Breast epithelium (tissue), 4 donors: ENCODE measurements at places on chromosomes 5 and 9. TPM values are rescaled to one million over a fixed set of nuclear protein-coding genes. Genes with fewer than 3 reads are reported as not detected.

The PCDHB8 gene
- 0.80 TPM for total RNA-seq

The ADRA1B gene
- 2.9 TPM for total RNA-seq

DNA sequence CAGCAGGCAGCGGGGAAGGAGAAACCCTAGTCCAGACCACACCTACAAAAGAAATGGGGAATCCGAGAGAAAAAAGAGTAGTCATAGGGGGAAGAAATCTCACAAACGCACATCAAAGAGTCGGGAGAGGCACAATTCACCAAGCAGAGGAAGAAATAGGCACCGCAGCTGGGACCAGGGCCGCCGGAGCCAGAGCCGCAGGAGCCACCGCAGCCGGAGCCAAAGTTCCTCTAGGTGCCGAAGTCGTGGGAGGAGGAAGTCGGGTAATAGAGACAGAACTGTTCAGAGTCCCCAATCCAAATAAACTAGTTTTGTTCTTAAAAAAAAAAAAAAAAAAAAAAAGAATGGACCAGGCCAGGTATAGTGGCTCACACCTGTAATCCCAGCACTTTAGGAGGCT is 29.3 kb downstream of the REEP5 start:
- no peak for DNase-seq
- no peaks in the 10 kb centered on the region for H3K4me1 ChIP-seq

GRCh38 chr5:157049605-157050004 is 9.3 kb downstream of the HAVCR1 start:
- no peak overlapping the region for H3K27ac ChIP-seq
- H3K4me1 ChIP-seq = no peaks in the 10 kb centered on the region
- H3K4me3 ChIP-seq = no peak overlapping the region

The FAM13B gene
- 55.8 TPM for total RNA-seq

The GABRA6 gene
- not detected for total RNA-seq

DNA sequence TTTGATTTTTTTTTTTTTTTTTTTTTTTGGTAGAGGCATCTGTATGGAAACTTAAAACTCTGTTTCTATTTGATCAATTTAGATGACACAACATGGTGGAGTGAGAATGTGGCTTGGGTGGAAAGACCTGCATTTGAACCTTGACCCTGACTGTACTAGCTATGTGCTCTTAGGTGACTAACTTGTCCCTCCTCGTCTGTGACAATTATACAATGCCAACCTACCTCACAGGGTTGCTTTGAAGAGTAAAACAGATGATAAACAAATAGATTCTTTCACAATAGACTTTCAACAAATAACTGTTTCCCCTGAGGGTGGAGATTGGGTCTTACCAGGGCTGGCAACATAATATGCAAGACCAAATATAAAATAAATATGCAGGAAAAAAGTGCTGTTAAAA is 109.3 kb downstream of the CRB2 start:
- no peak overlapping the region for H3K4me3 ChIP-seq
- no peaks in the 10 kb centered on the region for H3K4me1 ChIP-seq
- H3K27ac ChIP-seq = no peak overlapping the region
- H3K27me3 ChIP-seq = no peaks in the 10 kb centered on the region

The PCDH1 gene
- total RNA-seq = 72.7 TPM

The N4BP3 gene
- 4.9 TPM for total RNA-seq

DNA sequence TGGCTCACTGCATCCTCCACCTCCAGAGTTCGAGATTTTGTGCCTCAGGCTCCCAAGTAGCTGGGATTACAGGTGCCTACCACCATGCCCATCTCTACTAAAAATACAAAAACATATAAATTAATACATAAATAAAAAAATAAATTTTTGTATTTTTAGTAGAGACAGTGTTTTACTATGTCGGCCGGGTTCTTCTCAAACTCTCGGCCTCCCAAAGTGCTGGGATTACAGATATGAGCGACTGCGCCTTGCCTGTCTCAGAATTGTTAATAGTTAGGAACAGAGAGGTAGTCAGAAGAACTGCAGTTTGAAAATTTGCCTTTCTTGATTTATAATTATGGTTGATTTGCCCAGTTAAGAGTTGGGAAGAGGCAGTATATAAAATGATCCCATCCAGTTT is 2.8 kb downstream of the ATP6V1G1 start:
- H3K36me3 ChIP-seq = no peaks in the 10 kb centered on the region
- H3K27me3 ChIP-seq = no peaks in the 10 kb centered on the region
- peak overlapping the region; percentile 60 for H3K27ac ChIP-seq
- no peaks in the 10 kb centered on the region for H3K4me1 ChIP-seq
- no peak overlapping the region for H3K4me3 ChIP-seq

GRCh38 chr5:32387211-32387610 is 57.3 kb downstream of the ZFR start:
- peaks cover 11% of the 10 kb centered on the region for H3K36me3 ChIP-seq
- no peak overlapping the region for H3K27ac ChIP-seq
- no peak overlapping the region for H3K4me3 ChIP-seq
- no peaks in the 10 kb centered on the region for H3K27me3 ChIP-seq
- DNase-seq = no peak

DNA sequence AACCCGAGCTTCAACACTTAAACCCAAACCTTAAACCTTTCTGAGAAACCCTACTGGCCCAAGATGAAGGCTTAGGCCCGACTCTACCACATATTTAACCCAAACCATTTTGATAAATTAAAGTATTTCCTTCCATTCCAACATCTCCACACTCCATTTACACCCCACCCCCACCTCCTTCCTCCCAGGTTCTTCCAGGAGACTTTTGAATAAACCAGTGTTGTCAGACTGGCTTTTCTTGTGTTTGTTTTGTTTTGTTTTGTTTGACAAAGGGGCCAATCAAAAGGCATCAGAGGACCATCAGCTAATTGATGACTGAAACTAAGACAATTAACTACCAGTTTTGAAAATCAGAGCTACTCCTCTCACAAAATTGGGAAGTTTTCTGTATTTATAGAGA is 4.6 kb upstream of the ZNF608 start:
- peaks cover 6% of the 10 kb centered on the region for H3K4me1 ChIP-seq
- no peak for DNase-seq
- H3K4me3 ChIP-seq = no peak overlapping the region
- peak overlapping the region; percentile 5 for H3K27ac ChIP-seq
- no peaks in the 10 kb centered on the region for H3K36me3 ChIP-seq

GRCh38 chr9:90333226-90333625 is 309.4 kb downstream of the DIRAS2 start:
- no peaks in the 10 kb centered on the region for H3K4me1 ChIP-seq
- no peak overlapping the region for H3K27ac ChIP-seq
- no peaks in the 10 kb centered on the region for H3K36me3 ChIP-seq
- DNase-seq = no peak

DNA sequence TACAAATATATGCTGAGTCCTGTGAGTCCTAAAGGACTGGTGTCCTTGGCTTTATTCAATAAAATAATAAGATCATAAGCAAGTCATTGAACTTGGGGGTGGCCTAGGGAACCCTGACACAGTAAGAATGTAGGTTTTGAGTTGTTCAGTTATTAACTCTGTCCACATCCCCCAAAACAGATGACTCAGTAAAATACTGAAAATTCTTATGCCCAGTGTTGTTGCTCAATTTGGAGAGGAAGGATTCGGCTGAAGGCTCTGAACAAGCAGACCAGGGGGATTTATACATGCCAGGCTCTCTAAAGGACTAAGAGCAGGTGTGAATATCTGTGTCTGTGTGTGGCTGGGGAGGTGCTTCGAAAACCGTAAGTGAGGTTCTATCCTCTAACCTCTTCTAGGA is 173.7 kb downstream of the RMI1 start:
- no peaks in the 10 kb centered on the region for H3K36me3 ChIP-seq
- H3K27me3 ChIP-seq = no peaks in the 10 kb centered on the region

DNA sequence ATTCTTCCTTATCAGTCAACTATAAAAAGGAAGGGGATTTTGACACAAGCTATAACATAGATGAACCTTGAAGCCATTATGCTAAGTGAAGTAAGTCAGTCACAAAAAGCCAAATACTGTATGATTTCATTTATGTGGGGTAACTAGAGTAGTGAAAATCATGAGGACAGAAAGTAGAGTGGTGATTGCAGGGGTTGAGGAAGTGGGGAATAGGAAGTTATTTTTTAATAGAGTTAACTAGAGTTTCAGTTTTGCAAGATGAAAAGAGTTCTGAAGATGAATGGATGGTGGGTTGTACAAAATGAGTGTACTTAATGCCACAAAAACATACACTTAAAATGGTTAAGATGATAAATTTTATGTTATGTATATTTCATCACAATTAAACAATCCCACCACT is 65.4 kb upstream of the FAM174A start:
- H3K27me3 ChIP-seq = no peaks in the 10 kb centered on the region
- H3K36me3 ChIP-seq = no peaks in the 10 kb centered on the region
- no peak overlapping the region for H3K27ac ChIP-seq
- H3K4me1 ChIP-seq = no peaks in the 10 kb centered on the region

DNA sequence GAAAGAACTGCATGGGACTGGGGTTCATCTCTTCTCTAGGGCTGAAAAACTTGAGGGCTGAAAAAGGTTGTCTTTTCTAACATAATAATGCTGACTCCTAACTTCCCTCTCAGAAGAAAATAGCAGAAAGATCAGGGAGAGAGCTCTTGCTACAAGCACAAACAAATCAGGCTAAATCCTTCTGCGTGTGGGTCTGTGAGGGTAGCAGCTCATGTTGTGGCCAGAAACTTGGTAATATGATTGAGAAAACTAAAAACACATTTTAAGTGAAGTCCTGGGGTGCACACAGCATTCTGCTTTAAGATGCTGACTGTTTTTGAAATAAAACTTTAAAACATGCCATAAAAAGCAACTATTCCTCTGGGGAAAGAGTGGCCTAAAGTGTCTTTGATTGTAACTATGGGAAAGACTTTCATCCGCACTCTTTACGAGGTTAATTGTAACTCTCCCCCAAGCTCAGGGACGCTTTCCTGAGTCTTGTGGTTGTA is 56.7 kb downstream of the SAXO1 start:
- no peak overlapping the region for H3K27ac ChIP-seq
- no peaks in the 10 kb centered on the region for H3K36me3 ChIP-seq

- DNase-seq = no peak
- no peaks in the 10 kb centered on the region for H3K4me1 ChIP-seq
- no peak overlapping the region for H3K4me3 ChIP-seq
- H3K27ac ChIP-seq = no peak overlapping the region
- H3K27me3 ChIP-seq = no peaks in the 10 kb centered on the region
- no peaks in the 10 kb centered on the region for H3K36me3 ChIP-seq
Measured at GRCh38 chr5:170538696-170539586, 35.1 kb downstream of the KCNIP1 start.

DNA sequence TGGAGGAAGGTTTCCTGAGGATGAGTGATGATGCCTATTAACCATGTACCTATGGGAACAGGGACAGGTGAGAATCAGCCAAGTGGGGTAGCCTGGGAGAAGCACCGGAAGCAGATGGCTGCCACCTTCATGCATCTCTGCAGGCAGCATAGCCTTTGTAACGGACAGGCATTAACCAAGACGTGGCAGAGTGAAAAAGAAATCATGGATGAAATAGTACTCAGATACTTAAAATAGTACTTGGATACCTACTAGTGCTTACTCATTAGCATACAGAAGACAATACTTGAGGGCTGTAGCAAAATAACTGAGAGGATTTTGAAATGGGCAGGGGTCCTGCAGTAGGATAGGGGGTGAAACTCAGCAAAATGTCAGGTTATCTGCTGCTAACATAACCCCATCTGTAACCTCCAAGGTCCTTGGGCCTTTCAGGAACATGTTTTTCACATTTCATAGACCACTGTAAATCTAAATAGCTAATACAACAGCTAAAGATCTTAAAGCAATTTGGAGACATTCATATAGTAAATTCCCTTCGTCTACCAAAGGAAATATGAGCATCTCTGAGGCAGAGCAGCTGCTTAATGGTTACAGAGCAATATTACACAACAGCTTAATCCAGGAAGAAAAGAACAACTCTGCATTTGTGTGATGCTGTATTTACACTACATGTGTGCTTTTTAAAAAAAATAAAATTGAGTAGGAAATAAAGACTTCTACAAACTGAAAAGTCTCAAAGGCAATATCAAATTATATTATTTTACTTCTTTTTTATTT is 154.3 kb downstream of the NFIB start:
- H3K36me3 ChIP-seq = no peaks in the 10 kb centered on the region
- no peak for DNase-seq
- H3K27me3 ChIP-seq = no peaks in the 10 kb centered on the region
- no peak overlapping the region for H3K4me3 ChIP-seq
- H3K27ac ChIP-seq = peak overlapping the region; percentile 21
- peaks cover 16% of the 10 kb centered on the region for H3K4me1 ChIP-seq

The HEMGN gene
- total RNA-seq = not detected

The CCL28 gene
- 53.4 TPM for total RNA-seq
